Pancreas (tissue), 10 donors: ENCODE measurements at places on chromosomes 11 and 22.

- DNase-seq, result no peak
Observed at GRCh38 chr11:9525116-9525515, 48.4 kb upstream of the WEE1 start.

GRCh38 chr11:116955548-116955947, 118.1 kb upstream of the APOA1 start:
- no peak for DNase-seq

DNA sequence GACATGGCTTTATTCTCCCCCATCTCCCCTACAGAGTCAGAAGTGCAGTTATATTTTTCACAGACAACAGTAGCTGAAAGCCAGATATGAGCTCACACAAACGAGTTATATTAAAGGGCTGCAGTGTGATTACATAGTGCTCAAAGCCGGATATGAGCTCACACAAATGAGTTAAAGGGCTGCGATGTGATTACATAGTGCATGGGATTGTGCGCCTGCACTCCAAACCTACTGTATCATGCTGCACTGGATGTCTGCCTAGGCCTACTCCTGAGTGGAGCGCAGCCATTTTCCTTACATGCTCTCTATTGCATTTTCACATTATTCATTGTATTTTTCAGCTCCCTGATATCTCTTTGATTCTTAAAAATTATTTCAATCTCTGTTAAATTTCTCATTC, 414.6 kb upstream of the LARGE1 start:
- DNase-seq, result no peak

DNA sequence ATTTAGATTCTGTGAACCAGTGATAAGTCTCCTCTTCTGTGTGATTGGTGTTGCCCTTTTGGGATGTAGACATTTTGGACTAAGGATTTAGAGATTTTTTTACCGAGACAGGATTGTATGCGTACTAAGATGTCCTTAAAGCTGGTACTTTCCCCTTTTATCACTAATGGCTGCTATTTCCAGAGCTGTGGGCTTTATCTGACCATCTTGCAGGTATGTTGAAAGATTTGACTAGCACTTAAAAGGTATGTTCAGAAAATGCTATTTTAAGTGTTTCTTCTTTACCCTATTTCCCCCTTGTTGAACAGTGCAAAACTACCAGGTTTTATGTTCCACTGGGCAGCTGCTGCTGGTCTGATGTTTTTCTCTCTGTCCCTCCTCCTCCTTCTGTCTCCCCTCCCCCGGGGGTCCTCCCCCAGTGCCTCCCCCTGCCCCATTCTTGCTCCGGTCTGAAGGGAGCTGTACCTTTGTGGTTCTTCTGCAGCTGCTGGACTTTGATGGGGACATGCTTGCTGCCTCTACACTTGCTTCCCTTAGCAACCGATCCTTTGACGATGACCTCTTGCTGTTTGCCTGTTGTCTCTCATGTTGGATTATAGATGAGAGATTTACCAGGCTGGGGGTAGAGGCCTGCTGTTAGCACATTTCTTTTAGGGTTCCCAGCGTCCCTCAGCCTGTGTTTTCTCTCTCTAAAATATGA, 59.6 kb downstream of the ZNRF3 start:
- DNase-seq, result no peak

DNA sequence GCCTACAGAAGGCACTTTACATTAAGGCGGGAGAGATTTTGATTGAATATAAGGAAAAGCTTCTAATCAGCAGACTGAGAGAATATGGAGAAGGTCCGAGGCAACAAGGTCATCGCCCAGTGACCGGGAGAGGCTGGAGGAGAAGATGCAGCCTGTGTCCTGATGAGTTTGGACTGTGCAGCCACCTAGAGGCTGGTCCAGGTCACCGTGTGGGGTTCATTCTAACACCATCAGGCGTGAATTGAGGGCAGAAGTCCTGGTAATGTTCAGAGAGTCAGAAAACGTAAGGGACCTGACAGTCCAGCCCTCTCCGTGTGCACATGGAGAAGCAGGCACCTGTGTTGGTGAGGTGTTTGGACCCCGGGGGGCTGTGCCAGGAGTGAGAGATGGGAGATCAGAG, 102.7 kb downstream of the FEZ1 start:
- DNase-seq, result no peak

DNA sequence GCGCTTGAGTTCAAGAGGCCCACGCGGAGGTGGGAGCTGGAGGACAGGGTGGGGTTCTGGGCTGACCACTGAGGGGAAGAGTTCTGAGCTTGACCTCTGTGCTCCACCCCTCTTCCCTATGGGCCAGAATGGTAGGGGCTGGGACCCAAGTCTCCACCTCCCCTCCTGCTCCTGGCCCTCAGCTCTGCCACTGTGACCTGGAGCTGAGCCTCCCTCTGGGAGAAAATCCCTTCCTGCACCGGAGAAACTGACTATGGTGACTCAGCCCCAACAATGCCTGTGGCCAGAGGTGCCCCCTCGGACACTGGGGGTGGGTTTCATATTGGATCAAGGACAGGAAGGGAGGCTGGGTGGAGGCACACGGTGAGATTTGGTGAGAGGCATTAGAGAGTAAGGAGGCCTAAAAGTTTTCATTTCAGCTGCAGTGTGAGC, 23.0 kb downstream of the RELT start:
- no peak for DNase-seq

GRCh38 chr22:27801202-27801615, 347 bp downstream of the MN1 start:
- peak; percentile 79 for DNase-seq

DNA sequence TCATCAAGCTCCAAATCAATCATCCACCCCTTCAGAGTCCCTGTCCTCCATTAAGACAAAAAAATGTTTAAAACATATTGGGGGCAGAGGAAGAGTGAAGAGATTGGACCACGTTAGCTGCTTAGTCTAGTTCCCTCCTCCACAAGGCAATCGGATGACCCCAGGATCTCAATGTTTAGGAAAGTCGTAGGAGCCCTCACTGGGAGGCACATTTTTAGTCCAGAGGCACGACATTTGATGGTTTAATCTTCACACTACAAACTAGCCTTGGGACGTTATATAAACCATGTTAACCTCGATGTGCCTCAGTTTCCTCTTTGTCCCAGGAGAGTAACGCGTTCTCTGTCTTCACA, 588 bp upstream of the FAT3 start:
- no peak for DNase-seq

DNA sequence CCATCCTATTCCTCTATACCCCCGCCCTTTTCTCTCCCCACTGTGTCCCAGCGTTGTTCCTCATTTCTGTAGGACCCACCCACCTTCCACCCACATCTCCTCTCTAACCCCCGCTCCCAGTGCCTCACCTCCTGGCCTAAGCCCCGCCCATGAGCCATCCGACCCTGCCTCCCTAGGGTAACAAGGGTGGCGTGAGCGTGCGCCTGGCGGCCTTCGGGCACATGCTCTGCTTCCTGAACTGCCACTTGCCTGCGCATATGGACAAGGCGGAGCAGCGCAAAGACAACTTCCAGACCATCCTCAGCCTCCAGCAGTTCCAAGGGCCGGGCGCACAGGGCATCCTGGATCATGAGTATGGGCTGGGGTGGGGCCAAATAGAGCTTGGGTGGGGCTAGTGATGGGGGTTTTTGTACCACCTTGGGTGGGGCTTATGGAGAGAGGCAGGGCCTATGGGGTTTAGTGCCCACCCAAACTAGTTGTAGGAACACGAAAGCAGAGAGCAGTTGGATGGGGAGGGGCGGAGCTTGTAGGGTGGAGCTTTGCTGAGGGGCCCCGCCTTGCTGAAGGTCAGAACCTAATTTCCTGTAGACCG, 4.5 kb downstream of the INPP5J start:
- no peak for DNase-seq

- no peak for DNase-seq
Observed at GRCh38 chr11:103110391-103110790, 1.2 kb downstream of the DYNC2H1 start.

DNA sequence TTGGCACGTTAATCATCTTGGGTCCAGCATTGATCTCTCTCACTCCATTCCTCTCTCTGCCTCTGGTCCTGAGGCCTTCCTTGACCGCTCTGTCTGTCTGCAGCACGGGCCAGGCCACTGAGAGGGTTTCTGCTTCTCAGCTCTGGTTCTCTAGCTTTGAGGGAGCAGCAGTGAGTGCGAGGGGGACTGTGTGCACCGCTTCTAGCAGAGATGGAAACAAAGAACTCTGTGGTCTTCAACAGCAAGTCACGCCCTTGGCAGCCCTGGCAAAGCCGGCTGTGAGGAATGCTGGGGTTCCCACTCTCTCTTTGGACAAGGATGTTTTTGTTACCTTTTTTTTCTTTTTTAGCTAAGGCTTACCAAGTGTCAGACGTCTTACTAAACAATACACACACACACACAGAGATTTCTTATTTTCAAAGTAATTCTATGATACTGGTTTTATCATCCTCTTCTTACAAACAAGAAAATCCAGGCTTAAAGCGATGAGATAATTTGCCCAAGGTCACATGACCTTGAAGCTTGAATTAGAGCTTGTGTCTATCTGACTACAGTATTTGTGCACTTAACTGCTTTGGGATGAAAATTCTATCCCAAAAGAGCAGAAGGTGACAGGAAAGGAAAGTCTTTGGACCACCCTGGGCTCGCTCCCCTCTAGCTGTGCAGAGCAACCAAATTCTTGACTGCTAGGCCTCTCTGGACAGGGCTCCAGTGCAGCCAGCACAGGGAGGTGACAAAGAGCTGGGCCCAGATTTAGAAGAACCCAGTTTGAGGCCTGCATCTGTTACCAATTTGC, 293.2 kb downstream of the NTM start:
- no peak for DNase-seq

DNA sequence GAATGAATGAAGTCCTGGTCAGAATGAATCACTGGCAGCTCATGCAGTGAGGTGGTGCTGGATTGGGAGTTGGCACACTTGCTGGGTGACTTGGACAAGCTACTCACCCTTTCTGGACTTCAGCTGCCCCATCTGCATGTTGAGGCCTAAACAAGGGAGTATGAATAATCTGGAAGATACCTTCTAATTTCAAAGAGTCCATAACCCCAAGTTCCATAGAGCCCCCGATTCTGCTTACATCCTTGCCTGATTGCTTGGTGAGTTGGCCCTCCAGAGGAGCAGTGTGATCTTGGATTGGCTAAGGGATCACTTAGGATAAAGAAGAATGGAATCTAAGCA, 18.3 kb upstream of the ACCSL start:
- DNase-seq, result no peak

- DNase-seq, result no peak
Observed at GRCh38 chr11:34865261-34865660, 50.9 kb downstream of the APIP start.

DNA sequence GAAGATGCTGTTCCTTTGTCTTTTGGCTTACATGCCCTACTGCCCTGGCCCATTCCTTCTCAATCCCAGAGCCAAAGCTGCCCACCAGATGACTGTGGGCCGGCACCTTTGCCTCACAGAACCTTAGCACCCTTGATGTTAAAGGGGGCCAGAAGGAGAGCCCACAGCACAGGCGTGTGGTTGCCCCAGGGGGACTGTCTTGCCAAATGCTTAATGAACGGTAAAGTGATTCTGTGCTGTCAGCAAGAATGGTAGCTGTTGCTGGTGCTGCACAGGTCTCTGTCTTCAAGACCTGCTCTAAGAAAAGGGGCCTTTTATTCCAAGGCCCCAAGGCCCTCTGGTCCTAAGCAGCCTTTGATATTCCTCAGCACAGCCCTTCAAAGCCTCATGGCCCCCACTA, 113.3 kb downstream of the MORC2 start:
- DNase-seq, result no peak

DNA sequence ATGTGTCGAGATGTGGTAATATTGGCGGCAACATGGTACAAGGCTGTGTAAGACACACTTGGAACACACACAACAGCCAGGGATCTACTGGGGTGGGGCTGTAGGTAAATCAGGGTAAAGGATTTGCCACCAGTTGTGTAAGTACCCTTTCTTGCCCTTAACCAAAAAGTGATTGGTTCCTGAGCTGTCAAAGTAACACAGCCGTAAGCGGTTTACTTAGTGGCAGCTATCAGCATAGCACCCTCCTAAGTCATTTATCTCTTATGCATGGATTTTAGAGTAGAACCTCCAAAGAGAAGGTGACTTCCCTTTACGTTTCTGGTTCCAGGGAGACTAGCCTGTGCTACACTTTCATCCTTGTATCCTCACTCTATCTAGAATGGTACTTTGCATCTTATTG, 57.2 kb downstream of the SPECC1L start:
- DNase-seq, result no peak
